Activated CD4-positive, alpha-beta memory T cell treated with anti-CD3 and anti-CD28 coated beads, Interleukin-2, amount 10 ng/mL, durations not matched to agents 7 days and 5 days (primary cell): ENCODE measurements at places on chromosomes 1 and 21.

GRCh38 chr1:229159668-229160544 is 111.0 kb upstream of the RAB4A start:
- no peak for DNase-seq

DNA sequence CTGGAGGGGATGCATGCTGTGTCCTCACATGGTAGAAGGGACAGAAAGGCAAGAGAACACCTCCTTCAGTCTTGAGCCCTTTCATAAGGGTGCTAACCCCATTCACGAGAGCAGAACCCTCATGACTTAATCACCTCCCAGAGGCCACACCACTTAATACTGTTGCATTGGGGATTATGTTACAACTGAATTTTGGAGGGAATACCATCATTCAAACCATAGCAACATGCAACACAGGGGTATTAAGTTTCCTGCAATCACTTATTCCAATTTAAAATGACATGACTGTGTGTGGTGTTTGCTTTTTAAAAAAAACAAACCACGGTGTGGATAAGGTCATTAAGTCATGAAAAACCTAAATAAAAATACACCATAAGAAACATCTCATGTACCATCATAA is 3.1 kb upstream of the LIN9 start:
- DNase-seq, result no peak

GRCh38 chr1:53619367-53620060 is 119.5 kb downstream of the GLIS1 start:
- no peak for DNase-seq

DNA sequence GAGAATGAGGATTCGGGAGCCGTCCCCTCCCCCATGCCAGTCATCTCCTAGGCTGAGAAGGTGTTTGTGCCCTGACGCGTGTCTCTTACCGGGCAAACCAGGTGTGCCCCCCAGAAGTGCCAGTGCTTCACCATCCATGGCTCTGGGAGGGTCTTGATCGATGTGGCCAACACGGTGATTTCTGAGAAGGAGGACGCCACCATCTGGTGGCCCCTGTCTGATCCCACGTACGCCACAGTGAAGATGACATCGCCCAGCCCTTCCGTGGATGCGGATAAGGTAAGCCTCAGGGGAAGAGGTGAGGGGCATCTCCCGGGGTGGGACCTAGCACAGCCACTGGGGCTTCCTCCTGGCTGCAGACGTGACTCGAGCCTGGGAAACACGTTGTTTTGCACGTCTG is 959 bp downstream of the PADI6 start:
- DNase-seq, result no peak

DNA sequence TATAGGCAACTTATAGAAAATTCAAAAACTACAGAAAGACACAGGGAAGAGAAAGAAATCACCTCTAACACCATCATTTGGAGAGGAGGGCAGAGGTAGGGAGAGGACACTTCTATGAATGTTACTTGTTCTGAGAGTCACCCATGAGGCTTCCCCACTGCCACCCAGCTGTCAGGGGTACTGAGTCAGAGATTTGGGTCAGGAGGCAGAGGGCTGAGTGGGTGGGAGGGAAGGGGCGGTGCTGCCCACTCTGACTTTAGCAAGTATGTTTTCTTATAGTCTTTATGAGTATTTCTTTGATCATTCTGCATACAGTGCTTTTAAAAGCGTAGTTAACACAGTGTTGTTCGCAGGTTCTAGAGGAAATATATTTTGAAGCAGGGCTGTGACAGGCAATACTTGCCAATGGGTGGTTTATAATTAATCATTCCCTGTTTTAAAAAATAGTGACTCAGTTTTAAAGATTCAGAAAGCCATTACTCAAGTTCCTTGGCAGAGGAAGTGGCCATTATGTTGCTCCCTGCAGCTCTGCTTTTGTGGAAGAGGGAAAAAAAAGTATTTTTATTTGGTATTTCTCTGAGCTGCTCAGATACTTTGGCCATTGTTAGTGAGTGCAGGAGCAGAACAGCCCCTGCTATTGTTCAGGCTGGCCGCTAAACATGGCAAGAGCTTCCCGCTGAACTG is 18.3 kb downstream of the IL6R start:
- DNase-seq, result no peak
